ENCODE measurements at places on chromosomes 6 and 20.

GRCh38 chr6:32692019-32692418, 25.6 kb upstream of the HLA-DQB1 start:
- no peak for DNase-seq

DNA sequence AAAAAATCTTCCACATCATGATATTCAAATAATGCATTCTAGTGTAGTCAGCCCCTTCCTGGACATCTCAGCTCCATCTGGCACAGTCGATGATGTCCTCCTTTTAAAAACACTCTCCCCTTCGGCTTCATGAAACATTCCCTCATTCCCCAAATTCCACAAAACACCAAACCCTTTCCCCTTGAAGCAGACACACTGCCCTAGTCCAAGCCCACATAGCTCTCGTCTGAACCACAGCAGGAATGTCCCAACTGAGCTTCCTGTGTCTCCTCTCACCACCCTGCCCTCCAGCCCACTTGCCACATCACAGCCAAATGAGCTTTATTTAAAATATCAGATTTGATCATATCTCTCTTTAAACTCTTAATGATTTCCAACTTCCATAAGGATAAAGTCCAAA, 106.4 kb upstream of the CARMIL1 start:
- no peak for DNase-seq

DNA sequence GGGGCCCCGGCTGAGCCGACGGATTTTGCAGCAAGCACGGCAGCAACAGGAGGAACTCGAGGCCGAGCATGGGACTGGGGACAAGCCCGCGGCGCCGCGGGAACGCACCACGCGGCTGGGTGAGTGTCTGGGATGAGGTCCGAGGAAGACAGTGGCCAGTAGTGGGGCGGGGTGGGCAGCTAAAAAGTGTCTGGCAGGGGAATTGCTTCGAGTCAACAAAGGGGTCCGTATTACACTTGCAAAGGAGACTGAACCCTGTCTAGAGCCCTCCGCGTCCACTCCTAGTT, 356 bp downstream of the BYSL start:
- DNase-seq: no peak

DNA sequence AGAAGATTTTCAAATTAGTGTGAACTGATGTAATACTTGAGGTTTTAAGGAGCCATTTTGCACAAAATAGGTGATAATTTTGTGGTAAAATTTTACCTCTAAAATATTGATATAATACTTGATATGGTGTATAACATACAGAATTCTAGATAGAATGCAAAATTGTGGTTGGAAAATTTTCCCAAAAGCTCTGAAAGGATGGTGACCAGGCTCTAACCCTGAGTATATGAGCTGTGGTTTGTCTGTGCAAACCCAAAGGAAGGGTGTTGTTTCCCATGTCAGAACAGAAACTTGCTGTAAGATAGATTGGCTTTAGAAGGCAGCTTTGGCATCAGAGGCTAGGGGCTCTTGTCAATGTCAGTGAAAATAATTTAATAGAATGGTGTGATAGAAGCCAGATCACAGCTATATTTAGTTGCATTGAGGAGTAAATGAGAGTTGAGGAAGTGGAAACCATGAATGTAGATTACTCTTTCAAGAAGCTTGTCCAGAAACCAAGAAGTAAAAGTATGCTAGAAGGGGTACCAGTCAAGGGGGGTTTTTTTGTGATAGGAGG, 257.7 kb downstream of the FARS2 start:
- no peak for DNase-seq

- DNase-seq: no peak
Measured at GRCh38 chr6:116136933-116137340, 11.0 kb upstream of the COL10A1 start.

GRCh38 chr20:46242390-46242789, 65.9 kb downstream of the CDH22 start:
- no peak for DNase-seq

DNA sequence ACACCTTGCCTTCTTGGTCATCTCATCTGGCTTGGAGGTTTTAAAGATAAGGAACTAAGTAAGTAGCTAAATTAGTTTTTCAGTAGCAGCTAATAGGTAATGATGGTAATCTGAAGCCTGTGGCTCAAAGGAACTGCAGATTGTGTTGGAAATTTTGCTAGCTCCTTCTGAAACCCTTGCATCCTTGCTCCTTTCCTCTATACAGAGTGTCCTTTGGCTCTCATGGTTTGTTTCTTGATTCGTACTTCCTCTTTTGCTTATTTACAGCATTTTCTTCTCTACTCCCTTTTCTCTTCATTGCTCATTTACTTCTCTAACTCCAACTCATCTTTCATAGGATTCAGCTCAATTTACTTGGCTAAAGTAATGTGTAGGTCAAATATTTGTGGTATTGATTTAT, 19.0 kb downstream of the LRRC1 start:
- DNase-seq: no peak

GRCh38 chr20:63497138-63497945, 1.5 kb downstream of the EEF1A2 start:
- DNase-seq: no peak

DNA sequence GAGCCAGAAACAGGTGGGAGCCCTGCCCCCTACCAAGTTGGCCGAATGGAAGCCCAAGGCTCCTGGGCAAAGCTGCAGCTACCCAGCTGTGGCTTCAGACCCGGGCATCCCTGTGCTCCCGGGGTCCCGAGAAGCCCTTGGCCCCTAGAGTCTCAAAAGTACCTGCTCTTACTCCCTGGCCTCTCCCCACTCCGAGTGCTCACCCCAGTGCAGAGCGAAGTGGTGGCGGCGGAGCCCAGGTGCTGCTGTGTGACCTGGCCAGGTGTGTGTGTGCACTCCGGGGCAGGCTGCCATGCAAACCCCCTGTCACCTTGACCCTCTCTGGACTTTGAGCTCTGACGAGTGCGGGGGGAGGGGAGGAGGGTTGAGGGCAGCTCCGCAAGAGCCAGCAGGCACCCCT, 493.8 kb upstream of the MANEA start:
- no peak for DNase-seq

DNA sequence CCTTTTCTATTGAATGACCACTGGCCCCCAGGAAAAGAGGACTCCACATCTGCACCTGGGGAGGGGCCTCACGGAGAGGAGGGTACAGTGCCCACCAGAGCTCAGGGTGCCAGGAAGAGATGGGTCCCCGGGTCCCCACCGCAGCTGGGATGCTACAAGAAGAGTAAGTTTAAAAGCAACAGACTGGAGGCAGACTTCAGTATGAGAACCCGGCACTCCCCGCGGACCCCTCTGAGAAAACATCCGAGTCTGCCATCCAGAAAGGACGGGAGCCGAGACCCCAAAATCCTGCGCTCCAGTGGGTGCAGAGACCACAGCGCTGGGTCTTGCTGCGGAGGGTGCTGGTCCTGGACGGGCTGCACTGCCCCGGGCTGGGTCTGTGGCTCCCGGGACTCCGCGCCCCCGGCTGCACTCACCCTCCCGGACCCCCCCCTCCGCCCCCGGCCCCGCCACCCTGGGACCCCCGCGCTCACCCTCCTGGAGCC, 350 bp downstream of the HELZ2 start:
- DNase-seq: no peak

- no peak for DNase-seq
Measured at GRCh38 chr6:53854843-53855567, 60.2 kb downstream of the LRRC1 start.

GRCh38 chr6:5337573-5337972, 76.3 kb downstream of the FARS2 start:
- no peak for DNase-seq

GRCh38 chr6:1228754-1229191, 83.1 kb upstream of the FOXQ1 start:
- no peak for DNase-seq

DNA sequence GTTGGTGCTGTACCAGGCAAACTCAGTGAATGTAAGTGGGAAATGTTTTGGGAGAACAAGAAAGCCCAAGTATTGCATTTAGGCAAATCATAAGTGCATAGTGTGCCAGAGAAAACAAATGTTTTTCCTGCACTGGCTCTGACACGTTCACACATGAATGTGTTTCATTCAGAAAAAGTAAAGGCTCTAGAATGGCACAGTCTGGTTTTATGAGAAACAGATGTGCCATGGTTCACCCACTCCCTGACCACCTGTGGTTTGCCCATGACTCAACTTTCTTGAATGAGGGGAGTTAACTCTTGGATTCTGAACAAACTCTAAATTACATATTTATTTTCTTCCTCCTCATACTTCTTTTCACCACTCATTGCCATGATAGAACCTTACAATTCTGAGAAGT, 126.9 kb downstream of the KCNQ5 start:
- no peak for DNase-seq

- DNase-seq: peak; percentile 14
Measured at GRCh38 chr6:149864578-149865535, 698 bp upstream of the LRP11 start.

- no peak for DNase-seq
Measured at GRCh38 chr20:23435626-23436539, 3.6 kb upstream of the CSTL1 start.

GRCh38 chr20:8255945-8256632, 124.0 kb downstream of the PLCB1 start:
- DNase-seq: peak; percentile 3

DNA sequence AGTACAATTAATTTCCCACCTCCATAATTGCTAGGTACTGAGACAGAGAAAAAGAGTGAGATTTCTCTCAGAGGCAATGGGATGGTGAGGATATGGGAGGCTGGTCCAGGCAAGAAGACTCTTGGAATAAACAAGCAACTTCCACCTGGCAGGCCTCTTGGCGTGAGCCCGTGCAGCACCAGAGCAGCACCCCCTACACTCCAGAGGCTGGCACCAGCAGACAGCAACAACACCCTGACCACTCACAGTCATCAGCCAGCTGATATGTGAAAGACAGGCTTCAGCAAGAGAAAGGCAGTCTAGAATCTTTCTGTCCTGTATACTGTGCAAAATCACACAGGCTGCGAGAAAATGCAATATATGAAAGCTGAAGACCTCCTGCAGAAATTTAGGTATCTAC, 59.7 kb downstream of the KIF13A start:
- no peak for DNase-seq

GRCh38 chr6:147204060-147204785, at the start of gene STXBP5:
STXBP5 (plus strand) TSS chr6:147204417; CDS start chr6:147204533, 116 bp downstream.
- DNase-seq: peak; percentile 8

DNA sequence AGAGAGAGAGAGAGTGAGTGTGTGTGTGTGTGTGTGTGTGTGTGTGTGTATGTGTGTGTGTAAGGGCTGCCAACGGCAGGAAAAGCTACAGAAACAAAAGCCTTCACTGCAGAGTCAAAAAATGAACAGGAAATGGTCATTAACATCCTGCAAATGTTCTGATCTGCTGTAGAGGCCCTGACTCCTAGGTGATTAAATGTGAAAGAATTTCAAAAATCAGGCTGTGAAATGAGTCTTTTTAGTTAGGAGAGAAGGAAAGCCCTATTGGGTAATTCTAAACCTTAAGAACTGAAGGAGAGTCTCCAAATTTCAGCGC, 166.5 kb upstream of the MYLIP start:
- no peak for DNase-seq

DNA sequence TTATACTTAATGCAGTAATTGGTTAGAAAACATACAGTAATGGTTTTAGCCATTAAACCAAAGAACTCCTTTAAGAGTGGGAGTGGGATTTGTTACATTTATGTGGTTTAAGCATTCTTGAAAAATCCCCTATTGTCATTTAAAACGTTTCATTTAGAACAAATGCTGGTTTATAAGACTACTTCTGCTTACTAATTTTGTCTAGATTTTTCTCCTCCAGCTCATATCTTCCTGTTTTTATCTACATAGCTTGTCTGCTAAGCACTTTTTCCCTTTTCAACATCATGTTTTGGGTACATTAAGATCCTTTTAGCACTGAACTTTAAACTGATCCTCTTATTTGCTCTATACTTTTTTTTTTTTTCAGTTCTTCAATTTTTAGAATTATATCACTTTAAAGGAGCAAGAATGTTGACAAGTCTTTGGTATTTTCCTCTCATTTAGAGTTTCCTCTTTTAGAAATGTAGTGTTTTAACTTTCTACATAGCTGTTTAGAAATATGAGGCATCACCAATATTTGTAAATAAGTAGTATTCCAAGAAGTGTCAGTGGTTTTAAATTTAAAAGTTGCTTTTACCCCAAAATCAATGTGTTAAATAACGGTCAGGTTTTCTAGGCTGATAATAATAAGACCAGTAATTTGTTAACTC, 80.9 kb downstream of the SESN1 start:
- DNase-seq: no peak
